ENCODE measurements at places on chromosomes 2 and 18.

DNA sequence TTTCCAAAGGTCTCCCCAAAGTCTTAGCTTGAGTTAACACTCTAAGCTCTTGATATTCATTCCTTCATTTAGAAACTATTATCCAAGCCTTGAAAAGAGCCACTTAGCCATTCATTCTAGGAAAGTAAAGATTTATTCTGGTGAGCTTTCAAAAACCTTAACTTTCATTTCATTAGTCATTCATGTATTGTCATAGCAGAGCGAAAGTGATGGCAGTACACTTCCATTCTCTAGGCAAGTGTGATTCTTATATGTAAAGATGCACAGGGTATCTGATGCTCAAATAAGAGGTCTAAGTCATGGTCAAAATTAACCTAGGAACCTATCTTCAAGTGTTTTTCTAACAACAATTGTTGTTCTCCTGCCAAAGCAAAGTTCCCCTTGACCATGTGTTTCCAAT lies 553.0 kb upstream of the FANCL start:
- no peak for DNase-seq

DNA sequence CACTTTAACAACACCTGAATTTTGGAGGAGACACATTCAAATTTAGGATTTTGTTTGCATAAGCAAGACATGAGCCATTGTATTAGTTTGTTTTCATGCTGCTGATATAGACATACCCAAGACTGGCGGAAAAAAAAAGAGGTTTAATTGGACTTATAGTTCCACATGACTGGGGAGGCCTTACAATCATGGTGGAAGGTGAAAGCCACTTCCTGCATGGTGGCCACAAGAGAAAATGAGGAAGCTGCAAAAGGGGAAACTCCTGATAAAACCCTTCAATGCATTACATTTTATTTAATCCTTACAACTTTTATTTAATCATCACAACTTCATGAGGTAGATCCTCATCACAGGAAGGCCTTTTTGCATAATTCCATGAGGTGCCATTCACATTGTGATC lies 242.0 kb upstream of the STON1 start:
- DNase-seq, result no peak

GRCh38 chr18:23162473-23162872 lies 27.2 kb downstream of the CABLES1 start:
- DNase-seq, result no peak

- no peak for DNase-seq
Observed at GRCh38 chr18:68564961-68565360, 149.9 kb downstream of the TMX3 start.

GRCh38 chr2:37636381-37637066 lies 34.9 kb downstream of the CDC42EP3 start:
- no peak for DNase-seq

DNA sequence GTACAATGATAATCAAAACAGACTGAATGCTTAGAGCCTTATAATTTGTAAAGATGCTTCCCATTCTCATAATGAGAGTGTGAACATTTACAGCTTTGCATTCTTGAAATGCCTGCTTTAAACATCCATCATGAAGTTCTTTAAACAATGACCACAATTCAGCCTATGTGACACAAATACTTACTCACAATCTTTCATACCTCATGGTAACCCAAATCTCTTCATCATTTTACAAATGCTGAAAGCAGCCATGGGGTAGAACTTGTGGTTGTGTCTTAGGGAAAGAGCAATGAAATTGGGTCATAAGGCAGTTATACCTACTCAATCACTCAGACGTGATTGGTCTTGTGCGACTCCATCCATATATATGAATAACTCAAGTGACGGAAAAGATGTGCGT lies 140.7 kb downstream of the RND3 start:
- no peak for DNase-seq

DNA sequence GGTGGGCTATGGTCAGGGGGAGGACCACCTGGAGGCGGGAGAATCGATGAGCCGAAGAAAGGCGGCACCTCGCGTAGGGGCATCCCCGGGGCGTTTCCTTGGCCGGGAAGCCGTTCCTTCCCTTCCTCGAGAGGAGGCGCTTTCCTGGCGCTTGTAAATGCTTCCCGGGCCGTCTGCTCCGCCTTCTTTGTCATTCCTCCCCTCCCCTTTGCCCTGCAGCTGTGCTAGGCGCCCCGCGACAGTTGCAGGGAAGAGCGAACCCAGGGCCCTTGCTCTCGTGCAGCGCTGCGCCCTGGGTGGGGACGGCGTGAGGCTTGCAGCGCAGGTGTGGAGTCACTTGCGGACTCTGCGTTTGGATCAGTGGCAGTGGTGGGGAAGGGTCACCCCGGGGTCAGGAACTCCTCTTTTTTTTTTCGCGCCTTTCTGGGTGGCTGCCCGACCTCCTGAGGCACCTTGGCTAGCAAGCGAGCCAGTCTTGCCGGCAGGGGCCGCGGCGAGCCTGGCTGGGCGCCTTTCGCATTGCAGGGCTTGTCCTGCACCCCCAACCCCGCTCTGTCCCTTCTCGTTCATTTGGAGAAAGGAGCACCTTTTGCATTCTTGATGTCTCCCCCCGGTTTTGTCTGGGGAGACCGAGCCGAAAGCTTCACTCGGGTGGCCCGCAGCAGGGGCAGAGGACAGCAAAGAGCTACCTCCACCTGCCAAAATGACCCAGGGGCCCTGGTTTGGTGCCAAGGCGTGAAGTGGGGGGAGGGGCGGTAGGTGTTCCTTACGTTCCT lies 858 bp downstream of the KCNS3 start:
- DNase-seq, result no peak

DNA sequence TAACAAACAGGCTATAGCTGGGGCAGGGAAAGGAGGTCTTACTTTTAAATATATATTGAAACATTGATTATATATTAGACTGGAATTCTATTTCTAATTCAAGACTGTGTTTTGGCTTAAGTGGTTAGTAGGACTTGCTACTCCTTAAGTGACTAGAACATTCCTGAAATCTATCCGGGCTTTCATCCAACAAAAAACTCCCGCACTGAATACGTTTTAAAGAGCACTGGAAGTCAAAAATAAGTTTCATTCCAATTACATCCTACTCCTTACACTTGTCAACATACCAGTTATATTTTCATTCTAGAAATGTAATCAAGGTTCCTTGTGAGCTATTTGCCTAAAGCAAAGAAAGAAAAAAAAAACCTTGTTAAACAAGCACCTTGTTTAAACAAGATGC lies 204.6 kb downstream of the SP3 start:
- DNase-seq, result no peak

GRCh38 chr2:22056621-22057132 lies 932.9 kb downstream of the TDRD15 start:
- no peak for DNase-seq

DNA sequence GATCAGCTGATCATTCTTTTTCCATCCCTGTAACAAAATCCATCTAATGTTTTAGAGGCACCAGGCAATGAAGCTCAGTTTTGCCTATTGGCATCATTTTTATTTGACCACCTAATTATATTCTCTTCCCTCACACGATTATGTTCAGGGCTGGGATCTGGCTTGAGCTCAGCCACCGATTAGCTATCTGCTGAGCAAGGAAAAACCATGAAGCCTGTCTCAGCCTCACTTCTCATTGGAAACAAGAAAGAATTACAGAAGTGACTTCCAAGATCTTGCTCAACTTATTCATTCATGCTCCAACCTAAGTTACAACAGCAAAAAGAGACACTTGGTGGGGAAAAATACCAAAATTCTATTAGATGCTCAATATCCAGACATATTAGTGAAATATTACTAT lies 139.0 kb upstream of the SH3BP4 start:
- DNase-seq, result no peak

- no peak for DNase-seq
Observed at GRCh38 chr2:98614024-98614739, 5.8 kb downstream of the UNC50 start.

DNA sequence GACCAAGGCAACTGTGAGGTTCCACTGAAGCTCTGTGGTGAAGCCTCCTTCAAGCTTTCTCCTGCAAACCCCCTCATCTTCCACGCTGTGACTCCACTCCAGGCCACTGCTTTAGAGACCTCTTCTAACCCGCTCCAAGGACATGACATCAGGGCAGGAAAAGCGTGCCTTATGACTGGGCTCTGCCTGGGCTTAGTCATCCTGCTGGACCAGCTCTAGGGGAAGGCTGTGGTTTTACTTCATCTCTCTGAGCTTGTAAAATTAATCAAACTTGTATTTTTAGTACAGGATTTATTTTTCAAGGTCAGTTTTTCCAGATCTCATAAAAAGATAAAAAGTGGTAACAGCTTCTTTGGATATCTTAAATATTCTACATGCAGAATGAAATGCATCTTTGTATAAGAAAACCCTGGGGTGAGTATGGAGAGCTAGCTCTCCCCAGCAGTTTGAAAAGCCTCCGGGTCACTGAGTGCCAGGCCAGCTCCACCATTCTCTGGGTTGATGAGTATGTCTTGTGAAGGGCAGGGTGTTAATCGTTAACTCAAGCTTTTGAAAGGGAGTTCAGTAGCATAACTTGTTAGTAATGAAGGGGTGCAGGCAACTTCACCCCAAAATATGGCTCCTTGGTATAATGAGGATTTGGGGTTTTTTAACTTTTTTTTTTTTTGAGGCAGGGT lies 33.1 kb upstream of the YPEL5 start:
- no peak for DNase-seq

DNA sequence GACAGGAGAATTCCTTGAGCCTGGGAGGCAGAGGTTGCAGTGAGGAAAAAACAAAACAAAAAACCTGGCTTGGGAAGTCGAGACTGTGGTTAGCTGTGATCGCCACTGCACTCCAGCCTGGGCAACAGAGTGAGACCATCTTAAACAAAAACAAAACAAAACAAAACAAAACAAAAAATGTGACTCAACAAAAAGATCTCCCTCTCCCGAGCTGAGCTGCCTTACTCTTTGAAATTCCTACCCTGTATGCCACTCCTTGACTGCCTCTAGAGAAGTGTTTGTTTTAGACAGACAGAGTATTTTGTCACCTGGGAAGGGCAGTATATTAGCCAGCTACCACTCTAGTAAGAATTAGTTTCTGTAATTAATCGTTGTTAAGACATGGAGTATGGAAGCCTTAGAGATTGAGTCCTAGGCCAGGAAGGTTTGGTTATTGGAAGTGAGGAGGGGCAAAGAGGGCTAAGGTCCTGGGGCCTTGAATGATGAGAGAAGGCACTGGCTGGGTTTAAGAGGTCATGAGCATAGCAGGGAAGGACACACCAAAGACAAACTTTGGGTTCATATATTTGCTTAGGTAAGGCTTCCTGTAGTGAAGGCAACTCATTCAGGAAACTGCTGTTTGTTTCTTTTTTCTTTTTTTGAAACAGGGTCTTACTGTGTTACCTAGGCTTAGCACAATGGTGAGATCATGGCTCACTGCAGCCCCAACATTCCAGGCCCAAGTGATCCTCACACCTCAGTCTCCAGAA lies 56.0 kb downstream of the HAUS1 start:
- no peak for DNase-seq

DNA sequence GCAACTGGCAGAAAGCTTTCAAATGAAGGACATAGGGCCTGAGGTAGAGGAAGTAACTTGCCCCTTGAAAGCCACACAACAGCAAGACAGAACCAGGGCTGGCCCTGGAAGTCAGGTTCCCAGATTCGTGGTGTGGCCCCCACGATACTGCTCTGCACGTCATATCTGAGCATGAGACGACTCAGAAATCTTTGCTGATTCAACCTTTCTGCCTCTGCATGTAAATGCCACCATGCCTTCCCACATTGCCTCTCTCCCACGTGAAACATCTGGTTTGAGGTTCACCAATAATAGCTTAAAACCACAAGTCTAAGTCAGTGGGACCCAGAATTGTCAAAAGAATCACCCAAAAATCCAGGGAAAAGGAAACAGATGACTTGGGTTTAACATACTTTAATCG lies 214.0 kb upstream of the TRIB2 start:
- DNase-seq, result peak; percentile 45

DNA sequence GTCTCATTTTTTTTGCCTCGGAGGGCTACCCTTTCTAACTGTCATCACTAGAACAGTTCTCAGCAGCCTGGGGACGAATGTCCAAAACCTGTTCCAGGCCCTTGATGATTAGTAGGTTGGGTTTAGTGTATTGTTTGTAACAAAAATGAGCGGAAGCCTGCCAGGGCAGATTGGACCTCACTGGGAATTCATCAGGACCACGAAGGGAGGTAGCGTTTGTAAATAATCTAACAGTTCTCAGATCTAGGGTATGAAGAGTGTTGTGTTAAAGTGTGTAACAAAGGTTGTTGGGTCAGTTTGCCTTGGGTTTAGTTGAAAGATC lies 799 bp downstream of the CEP68 start:
- no peak for DNase-seq

DNA sequence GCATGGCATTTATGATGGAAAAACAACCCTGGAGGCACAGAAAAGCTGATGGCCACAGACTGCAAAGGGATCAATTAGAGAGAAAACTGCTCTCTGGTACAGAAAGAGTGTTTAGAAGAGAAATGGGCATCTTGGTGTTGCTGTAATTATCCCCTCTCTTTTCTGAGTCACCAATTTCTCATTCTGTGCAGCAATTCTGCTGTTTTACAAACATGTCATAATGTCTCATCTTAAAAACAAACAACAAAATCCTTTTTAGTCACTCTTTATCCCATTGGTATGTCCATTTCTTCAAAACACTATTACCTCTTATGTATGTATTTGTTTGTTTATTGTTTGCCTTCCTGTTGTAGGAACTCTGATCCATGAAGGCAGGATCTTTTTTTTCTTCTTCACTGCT lies 73.9 kb upstream of the HK2 start:
- DNase-seq, result no peak

DNA sequence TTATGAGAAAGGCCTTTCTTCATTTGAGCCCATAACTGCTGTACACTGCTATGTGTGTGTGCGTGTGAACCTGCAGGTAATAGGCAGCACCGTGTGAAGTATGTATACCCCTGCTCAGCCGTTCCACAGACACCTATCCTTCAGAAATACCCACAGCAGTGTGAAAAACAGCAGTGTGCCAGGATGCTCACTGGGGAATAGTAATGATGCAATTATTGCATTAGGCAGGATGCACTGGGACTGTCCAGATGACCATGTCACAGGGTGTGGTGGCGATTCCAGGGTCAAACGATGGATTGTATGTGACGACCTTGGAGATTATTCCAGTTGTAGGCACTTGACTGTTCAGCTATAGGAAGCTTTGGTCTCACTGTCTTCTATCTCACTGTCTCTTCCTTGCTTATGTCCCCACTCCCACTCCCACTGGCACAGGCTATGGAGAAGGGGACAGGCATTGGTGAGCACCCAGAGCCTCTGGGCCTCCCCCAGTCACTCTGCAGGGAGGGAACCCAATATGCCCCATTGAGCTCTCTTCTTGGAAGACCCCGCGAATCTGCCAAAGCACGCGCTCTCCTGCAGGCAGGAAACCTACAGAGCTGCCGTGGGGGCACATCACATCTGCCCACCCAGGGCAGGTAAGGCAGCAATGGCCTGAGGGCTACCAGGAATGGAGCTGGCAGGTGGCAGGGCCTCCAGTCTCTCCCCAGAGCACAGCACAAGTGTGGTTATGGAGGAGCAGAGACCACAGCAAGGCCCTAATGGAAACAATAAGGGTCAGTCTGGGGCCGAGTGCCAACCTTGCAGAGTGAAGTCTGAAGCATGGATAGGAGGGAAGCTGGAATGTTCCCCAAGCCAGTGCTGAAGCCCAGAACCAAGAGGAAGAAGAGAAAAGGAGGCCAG lies 518.9 kb upstream of the RAB6C start:
- DNase-seq, result no peak

- no peak for DNase-seq
Observed at GRCh38 chr2:29130295-29130694, 15.1 kb downstream of the CLIP4 start.

GRCh38 chr2:223855426-223855825 lies 18.0 kb upstream of the AP1S3 start:
- DNase-seq, result no peak

GRCh38 chr2:85668009-85668856 lies at the start of gene SFTPB:
SFTPB (minus strand) TSS chr2:85668199; CDS start chr2:85668183, 16 bp downstream.
- no peak for DNase-seq

GRCh38 chr2:119407430-119408220 lies 24.0 kb upstream of the TMEM37 start:
- no peak for DNase-seq

Data from stimulated activated CD8-positive, alpha-beta memory T cell treated with anti-CD3 and anti-CD28 coated beads, Interleukin-15, amount 100 ng/mL, for 4 hours (primary cell).